ENCODE measurements at places on chromosomes 5 and 9.
A peak's percentile ranks its signal among the peaks of the same experiment; 100 is the strongest.

DNA sequence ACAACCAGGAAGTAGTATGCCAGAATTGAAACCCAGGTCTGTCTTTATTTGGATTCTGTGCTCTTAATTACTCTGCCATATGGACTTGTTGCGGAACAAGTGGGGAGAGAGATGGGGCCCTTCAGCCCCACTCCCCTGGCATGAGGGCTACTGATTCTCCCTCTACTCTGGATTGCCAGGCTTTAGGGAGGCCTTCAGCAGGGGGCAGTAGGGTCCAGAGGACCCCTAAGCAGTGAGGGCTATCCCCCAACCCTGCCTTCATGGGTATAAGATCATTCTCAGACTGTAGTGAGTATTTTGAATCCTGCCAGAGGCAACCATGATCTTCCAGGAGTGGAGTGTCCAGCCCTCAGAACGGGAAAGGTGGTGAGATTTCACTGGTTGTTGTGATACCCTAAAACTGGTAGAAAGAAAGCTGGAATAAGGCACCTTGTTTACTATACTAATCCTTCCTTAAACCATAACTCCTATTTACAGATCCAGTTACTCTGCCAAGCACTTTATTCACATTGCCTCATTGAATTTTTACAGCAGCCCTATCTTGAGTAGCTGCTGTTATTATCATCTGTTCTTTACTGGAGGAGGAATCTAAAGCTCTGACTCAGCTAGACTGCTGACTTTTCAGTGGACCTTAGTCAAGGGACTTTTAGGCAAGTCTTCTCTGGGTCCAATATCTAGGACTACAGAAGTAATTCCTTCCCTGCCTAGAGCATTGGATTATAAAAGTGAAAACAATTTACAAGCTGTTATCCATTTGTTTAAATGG, 31.3 kb upstream of the LARP1 start:
- no peak for DNase-seq

DNA sequence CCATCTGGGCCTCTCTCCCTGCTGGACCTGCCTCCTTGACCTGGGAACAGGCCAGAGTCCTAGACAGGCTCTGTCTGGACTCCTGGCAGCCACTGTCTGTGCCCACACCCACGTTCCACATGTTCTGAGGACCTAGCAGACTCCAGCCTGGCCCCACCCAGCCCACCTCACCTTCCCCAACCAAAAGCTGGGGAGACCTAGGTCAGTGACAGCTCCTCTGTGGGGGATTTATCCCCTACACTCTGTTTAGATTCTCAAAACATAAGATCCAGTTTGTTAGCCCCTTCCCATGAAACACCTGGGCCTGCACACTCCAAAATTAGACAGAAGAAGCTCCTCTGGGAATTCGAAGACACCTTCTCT, 59.8 kb upstream of the ADAMTS2 start:
- DNase-seq, result no peak

GRCh38 chr5:65914641-65915196, 11.7 kb upstream of the ERBIN start:
- peak; percentile 21 for DNase-seq

DNA sequence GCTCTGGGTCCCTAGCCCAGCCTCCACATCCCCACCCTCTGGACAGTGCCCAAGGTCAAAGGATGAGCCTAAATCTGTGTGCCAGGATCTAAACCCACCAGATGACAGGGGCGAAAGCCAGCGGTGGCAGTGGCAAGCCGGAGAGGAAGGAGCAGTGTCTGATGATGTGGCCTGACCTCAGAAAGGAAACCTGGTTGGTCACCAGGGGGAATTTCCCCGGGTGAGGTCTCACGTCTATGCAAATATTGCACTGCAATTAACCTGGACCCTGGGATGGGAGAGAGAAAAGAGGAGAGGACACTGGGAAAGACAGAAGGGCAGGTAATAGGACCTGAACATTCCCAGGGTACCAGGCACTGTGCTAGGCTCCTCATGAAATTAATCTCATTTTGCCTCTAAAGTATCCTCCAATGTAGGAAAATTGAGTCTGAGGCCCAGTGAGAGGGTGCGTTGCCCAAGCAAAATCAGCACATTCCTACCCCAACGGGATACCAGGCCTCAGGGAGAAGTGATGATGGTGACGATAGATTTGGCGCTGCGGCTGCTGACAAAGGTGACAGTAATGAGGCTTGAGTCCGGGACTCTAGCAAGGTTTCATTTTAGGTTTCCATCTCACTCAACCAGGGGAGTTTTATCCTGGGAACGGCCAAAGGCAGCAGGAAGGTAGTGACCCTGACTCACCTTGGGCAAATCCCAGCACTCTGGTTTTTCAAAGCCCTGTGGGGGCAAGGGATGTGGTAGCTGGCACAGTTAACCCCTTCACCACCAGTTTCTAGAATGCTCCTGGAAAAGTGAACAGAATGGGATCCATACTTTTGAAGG, 13.4 kb upstream of the TNIP1 start:
- peak; percentile 42 for DNase-seq

DNA sequence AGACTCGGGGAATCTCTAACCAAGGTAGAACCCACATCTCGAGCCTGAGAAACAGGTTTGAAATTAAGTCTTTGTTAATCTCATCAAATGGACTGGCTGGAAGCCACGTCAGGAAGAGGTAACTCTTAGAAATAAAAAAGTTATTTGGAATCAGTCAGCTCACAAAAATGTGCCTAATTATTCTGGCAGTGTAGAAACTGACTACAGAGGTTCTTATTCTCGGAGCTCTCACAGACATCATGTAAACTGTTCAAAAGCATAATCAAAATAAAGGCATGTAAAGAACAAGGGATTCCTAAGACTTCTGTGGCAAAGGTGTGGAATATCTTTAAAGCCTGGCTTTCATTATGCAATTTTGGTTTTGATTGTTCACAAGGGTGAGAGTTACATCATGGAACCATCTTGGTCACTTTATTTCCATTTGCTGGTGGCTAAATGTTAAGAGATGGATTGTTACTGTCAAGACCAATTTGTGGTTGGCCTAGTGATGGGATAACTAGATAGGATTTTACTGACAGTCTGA, 85.1 kb downstream of the OTULIN start:
- DNase-seq, result no peak

DNA sequence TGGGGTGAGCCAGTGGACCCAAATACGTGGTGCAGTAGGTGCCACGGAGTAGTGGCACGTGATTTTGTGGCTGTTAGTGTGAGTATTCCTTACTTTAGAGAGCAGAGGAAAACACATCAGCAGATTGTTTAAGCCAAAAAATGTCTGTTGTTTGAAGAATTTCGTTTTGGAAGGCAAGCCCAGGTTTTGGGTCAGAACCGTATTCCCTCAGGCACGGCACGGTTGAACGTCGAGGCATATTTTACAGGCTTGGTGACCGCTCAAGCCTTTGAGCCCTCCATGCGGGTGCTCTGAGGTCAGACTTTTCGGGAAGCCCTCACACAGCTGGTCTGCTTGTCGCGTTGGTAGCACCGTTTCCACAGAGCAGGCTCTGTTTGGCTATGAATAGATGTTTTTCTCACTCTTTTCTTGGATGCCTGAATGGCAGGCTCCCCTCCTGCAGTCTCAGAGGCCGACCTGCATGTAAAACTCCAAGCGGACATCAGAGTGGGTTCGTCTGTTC, 27.2 kb downstream of the NEK6 start:
- no peak for DNase-seq

GRCh38 chr5:149471406-149472183, 79.6 kb downstream of the CSNK1A1 start:
- DNase-seq, result peak; percentile 79

DNA sequence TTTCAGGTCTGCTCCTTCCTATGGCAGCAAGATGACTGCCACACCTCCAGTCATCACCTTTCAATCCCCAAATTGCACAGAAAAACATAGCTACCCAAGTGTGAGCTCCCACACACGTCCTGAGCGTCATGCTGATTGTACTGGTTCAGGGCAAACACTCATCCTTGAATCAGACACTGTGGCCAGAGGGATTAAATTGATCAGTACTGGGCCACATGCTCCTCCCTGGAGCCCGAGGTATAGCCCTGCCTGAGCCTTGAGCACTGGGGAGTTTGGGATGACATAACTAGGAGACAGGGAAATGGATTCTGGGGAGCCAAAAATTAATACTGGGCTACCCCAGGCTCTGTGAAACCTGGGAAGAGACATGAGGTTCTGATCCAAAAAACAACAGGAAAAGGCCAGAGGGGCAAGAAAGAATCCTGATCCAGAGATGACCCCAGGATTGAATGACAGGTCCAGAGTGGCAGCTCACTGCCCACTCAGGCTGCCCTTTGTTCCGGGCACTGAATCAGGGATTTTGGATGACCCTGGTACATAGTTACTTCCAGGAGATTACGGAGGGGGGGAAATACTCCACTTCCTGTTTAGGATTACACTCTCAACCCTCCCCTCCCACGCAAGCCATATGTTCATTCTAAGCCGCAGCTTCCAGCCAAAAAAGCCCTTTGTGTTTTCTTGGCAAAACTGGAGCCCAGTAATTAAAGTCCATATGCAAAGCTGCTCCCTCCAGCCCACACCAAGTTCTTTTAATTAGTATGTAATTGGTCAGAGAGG, 141.6 kb upstream of the SPRY4 start:
- no peak for DNase-seq

GRCh38 chr5:109249126-109249525, 160.6 kb downstream of the PJA2 start:
- no peak for DNase-seq

GRCh38 chr5:133267601-133268000, 215.8 kb downstream of the HSPA4 start:
- DNase-seq, result no peak

GRCh38 chr9:22742401-22742800, 295.8 kb downstream of the DMRTA1 start:
- DNase-seq, result no peak

GRCh38 chr5:87886164-87886563, 382.5 kb downstream of the TMEM161B start:
- DNase-seq, result no peak

- no peak for DNase-seq
Measured at GRCh38 chr5:56853698-56854097, 38.3 kb downstream of the MAP3K1 start.

DNA sequence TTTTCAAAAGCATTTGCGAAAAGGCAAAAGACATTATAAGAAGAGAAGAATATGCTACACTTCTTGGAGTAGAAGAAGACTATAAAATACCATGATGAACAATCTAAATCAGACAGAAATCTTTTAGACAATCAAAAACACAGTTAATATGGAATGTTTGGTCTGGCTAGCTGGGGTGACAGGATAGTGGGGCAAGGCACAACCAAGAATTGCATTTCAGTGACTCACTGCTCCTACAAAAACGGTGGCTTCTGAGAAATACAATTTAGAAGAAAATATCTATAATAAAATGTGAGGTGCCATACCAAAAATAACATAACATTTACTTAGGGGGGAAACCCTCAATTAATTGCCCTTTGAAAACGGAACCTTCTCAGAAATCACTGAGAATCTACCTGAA, 363.4 kb downstream of the NPR3 start:
- DNase-seq, result no peak

DNA sequence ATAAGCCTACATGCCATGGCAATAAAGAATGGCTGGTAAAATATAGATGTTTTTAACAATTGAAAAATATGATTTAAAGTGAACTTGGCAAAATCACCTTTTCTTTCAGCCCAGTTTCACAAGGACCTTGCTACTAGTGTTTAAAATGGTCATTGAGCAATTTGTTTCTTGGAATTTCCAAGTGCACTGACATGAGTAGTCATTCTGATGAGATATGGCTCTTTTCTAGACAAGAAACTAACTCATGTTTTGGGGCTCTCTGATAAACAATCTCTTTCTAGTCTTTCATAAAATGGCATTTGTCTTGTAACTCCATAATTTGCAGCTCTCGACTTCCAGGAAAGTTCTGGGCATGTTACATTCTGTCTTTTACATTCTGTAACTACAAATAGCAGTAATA, 176.8 kb downstream of the NR2F1-AS1 start:
- no peak for DNase-seq

DNA sequence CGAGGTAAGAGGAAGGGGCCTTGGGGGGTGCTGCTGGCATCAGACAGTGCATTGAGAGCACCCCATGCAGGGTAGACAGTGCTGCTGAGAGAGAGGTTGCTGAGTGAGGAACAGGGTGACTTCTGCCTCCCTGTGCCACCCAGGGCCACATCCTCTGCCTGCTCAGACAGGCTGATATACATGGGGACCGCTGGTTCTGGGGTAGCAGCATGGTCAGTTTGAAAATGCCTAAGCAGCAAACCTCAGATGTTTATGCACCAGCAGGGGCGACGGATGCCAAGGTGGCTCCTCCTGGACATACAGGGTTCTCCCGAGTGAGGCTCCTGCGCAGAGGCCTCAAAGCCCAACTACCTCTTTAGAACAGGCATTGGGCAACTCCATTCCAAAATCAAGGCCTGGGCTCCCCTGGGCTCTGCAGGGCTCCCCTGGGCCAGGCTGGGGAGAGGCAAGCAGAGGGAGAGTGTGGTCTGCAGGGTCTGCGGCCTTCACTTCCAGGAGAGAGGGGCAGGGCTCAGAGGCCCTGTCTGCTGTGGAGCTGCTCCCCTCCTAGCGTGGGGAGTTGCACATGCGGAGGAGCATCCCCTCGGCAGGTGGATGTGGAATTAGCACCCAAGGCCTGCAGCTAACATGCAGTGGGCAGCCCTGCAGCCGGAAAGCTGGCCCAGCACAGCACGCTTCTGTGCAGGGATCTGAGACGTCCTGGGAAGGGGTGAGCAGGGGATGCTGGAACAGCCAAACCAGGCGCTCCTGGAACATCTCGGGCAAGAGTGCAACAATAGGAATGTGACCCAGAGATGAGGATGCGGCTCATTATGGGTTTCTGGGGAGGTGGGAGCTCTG, 46.5 kb downstream of the IRX2 start:
- no peak for DNase-seq

- DNase-seq, result peak; percentile 44
Measured at GRCh38 chr5:80668016-80668969, 13.5 kb upstream of the DHFR start.

DNA sequence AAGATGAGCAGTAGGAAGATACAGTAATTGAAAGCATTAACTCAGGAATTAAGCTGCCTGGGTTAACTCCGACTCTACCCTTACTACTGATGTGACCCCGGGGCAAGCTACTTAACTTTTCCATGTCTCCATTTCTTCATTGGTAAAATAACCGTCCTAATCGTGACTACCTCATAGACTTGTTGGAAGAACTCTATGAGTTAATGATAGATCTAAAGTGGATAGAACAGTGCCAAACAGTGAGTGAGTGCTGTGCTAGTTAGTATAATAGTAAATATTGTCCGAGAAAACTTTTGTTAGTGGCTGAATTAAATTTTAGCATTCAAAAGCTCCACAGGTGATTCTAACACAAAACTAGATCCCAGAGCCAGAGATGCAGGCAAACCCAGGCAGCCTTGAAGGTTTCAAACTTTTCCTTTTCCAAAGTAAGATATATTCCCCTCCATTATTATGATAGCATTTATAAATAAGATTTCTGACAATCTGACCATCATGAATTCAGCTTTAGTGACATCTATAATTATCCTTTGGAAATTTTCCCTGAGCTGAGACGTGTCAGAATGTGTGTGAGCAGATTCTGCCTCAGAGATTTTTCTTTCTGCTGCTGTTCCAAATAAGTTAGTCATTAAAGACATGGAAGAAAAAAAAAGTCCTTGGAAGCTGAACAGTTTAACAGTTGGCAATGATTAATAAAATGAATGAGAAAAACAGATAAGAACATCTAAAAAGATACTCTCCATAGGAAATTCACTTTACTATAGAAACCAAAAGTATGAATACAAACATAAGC, 369.5 kb downstream of the PRELID2 start:
- peak; percentile 49 for DNase-seq

Data from Caki2 (cell line).